ENCODE measurements at places on chromosomes 16 and 17.
A peak's percentile ranks its signal among the peaks of the same experiment; 100 is the strongest.

DNA sequence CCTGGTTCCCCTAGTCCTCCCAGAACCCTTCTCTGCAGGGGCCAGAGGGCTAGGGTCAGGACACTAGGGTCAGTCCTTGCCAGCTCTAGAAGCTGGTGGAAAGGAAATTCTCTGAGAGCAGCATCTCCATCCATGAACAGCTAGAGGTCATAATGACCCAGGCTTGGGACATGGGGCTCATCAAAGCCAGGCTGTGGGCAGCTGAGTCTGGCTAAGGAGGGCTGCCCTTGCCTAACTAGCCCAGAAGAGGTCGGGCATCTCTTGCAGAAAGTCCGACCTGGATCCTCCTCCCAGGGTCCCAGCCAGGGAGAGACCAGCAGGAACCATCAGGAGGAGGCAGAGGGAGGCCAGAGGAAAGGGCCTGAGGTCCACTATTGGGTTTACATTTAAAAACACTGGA, 4.3 kb downstream of the MPO start:
- no peak for DNase-seq

DNA sequence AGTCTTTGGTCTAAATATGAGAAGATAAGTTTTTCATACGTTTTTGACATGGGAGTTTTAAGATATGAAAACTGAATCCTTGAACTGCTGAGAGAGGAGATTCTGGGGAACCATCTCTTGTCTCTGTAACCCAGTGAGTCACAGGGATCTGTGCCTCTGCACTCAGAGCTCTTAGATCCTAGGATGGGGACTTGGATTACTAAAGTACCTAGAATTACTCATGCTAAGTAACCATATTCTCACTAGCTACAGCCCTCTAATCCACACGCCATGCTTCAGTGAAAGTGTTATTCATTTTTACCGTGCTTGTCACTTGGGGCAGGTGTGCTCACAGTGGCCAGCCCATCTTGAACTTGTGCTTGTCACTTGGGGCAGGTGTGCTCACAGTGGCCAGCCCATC, 2.0 kb downstream of the MRM3 start:
- no peak for DNase-seq

DNA sequence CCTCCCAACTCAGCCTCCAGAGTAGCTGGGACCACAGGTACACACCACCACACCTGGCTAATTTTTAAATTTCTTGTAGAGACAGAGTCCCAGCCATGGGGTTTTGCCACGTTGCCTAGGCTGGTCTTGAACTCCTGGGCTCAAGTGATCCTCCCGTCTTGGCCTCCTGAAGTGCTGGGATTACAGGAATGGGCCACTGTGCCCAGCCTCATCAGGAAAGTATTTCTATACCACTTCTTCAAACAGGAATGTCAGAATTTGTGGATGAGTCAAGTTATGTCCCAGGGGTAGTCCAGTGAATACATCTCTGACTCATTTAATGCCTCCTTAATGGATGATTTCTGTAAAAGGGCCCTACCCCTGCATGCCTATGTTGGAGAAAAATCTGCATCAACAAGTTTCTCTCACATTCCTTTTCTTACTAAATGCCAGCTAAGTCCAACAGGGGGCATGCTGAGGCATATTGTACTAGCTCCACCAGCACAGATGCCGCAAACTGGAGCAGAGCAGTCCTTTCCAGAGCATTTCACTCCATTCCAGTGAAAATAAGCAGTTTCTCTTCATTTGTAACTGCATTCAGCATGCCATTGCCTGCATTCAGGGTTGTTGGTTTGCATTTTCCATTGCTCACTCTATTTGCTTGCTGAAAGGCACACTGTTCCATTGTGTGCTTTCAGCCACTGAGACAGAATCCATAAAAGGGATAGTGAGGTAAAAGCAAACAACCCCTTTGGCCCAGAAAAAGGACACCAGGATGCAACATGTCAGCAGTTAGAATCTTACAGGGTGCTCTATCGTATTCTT, 5.3 kb upstream of the CAVIN1 start:
- DNase-seq = peak; percentile 99

DNA sequence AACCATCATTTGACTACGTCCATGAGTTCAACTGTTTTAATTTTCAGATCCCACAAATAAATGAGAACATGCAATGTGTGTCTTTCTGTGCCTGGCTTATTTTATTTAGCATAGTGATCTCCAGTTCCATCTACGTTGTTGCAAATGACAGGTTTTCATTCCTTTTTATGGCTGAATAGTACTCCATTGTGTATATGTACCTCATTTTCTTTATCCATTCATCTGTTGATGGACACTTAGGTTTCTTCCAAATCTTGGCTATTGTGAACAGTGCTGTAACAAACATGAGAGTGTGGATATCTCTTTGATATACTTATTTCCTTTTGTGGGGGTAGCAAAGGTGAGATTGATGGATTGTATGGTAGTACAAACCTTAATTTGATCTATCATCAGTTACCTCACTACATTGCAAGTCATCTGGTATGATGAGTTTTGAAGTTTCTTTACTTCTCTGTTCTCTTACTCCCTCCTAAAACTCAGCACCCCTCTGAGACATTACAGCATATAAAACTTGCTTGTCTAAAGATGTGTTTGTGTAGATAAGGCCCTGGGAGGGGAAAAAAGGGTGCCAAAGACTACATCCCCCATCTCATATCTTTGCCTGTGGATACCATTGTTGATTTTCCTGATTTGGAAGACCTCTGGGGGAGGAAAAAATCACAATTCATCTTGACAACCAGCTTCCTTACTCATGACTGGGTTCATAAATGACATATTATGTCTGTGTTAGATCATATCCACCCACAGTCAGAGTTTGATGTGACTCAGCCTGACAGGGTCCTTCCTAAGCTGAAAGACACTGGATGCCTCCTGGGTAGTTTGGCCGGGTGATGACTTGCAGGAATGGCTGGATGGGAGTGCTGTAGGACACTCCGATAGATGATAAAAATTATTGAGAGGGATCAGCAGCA, 47.6 kb downstream of the ABCA9 start:
- peak; percentile 3 for DNase-seq

Data from AG10803 (cell line).